Stimulated activated CD4-positive, alpha-beta T cell treated with anti-CD3 and anti-CD28 coated beads, Interleukin-4, amount 100 ng/mL, for 4 hours (primary cell): ENCODE measurements at places on chromosomes 7 and 10.

- no peak for DNase-seq
These were observed 4.4 kb upstream of the RAPGEF5 start for GRCh38 chr7:22361320-22361719.

DNA sequence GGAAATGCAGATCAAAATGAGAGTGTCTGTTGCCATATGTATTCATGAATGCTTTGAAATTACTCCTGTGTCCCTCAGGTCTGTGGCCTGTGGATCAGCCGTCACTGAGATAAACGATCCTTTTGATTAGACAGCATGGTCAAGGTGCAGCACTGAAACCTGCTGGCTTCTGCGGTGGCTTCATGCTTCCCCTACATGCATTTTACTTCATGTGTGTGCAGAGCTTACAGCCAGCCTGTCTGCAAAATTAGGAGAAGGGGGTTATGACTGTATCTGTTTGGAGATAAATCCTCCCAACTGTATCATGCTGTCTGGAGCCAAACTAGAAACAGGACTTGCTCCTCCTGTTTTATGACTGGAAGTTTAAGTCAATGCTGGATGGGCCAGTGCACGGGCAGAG, 71.0 kb upstream of the PLPP4 start:
- DNase-seq, result no peak

DNA sequence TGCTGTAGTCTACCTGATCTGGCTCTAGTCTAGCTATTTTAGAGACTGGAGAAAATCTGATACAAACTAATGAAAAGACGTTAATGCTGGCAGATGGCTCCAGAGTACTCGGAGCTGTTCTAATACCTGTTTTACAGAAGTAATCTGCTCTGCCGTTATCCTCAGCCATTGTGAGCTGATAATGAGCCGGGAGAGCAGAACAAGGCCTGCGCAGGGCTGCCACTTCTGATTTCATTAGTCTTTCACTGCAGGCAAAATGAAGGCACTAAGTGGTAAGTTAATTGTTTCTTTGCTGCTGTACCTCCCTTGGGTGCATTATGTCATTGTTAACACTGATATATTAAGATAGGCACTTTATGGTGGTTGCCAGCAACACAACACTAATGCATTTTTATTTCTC, 456.4 kb upstream of the PFKP start:
- DNase-seq, result no peak

DNA sequence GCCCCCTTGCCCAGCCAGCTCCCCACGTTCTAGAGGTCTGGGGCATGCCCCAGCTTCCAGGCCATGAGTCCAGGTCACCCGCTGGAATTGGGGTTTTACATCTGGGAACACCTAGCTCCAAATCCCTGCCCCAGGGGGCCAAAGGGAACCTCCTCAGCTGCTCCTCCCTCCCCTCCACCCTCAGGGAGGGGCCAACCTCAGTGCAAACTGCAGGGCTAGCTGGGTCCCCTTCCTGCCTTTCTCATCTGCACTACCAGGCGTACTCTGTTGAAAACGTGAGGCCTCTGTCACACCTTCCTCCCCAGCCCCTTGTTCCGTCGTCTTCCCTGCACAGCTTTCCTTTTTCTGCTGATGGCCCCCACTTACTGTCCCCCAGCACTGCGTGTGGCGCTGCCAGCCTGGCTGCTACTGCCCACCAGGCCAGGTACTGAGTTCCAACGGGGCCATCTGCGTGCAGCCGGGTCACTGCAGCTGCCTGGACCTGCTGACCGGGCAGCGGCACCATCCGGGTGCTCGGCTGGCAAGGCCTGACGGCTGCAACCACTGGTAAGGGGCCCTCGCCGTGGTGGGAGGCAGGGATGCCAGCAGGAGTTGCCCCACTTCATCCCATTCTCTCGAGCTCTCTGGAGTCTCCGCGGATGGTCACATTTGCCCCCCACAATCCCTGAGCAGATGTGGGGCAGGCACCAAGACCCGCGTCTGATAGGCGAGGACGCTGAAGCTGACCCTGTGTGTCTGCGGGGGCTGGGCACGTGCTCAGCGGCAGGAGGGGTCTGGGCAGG, 24.7 kb upstream of the ZNF862 start:
- no peak for DNase-seq

- no peak for DNase-seq
These were observed 1042.0 kb downstream of the DNAJB9 start for GRCh38 chr7:109611656-109612055.

DNA sequence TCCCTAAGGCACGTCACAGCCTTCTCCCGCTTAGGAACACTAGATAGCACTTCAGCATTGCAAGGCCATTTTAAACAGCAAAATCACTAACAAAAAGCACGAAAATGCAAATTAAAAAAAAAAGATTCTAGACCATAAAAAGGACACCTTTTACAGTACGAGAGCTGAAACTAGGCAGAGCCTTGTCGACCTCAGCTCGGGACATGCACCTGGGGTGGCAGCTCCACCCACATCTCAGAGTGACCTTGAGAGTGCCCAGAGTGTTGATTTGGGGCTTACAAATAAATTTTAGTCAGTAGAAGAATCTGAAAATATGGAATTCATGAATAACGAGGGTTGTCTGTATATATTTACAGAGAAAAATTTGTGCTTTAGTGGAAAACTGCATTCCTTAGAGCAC, 1.1 kb downstream of the MRPS24 start:
- no peak for DNase-seq

DNA sequence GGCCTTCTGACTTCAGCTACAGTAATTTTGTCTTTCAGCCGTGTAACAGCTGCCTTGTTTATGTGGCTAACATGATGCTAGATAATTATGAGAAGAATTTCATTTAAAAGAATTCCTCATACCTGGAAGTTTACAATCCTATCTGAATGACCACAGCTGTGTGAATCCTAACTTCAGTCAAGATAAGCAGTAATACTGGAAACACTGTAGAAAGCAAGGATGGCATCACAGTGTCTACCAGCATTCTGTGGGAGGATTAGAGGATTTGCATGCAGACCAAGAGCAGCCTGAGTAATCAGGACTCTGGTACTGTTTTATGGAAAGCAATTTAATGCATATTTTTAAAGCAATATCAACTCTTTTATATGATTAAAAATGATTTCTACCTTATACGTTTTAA, 282.4 kb downstream of the EXOC4 start:
- no peak for DNase-seq

- peak; percentile 72 for DNase-seq
These were observed 40.8 kb downstream of the HK1 start for GRCh38 chr10:69318867-69319727.

DNA sequence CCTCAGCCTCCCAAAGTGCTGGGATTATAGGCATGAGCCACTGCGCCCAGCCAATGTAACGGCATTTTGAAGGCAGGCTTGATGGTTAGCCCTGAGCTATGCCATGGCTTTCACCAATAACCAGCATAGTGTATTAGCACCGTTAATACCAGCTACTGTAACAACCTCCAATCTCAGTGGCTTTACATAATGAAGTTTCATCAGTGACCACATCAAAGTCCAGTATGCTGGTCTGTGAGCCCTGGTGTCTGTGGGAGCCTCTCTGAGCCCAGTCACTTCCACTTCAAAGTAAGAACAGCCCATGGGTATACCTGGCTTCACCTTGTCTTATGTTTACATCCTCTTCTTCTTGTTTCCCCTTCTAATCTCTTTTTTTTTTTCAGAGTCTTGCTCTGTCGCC, 11.6 kb upstream of the ZDHHC4 start:
- no peak for DNase-seq

- DNase-seq, result no peak
These were observed 8.7 kb downstream of the PDSS1 start for GRCh38 chr10:26706206-26706605.

DNA sequence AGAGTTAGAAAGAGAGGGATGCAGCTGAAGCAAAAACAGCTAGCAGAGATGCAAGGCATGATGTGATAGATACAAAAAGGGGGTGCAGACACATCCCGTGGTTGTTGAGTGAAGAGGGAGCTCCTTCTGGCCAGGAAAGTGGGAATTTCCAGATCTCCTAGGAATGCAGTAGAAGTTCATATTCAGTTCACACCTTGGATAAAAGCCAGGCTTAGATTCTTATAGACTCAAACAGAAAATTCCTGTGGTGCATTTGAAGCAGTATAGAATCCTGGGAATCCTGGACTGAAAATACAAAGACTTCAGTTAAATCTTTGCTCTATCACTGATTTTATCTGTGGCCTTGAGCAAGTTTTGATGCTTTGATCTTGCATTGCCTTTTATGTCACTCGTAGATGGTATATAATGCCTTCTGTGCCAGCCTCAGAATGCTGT, 33.9 kb downstream of the SGPL1 start:
- no peak for DNase-seq

GRCh38 chr7:135757719-135758411, 9.3 kb upstream of the FAM180A start:
- DNase-seq, result no peak

DNA sequence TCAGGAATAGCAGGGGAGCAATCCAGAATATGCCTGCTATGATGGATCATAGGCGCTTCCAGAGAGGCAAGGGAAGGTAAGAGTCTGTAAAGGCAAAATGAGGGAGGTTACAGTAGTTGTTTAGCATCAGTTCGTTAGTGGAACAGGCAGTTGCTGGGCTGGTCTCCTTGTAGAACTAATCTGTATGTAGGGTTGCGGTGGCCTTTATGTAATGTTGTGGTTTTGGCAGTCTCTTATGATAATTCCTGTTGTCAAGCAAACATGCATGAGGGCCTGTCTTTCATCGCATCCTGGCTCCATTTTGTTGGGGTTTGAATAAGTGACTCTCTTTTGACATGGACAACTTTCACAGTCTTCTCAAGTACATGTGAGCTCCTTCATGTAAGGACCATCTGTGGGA, 427.8 kb upstream of the LRGUK start:
- DNase-seq, result no peak

- DNase-seq, result no peak
These were observed 193.6 kb upstream of the RNF32 start for GRCh38 chr7:156446990-156447389.

DNA sequence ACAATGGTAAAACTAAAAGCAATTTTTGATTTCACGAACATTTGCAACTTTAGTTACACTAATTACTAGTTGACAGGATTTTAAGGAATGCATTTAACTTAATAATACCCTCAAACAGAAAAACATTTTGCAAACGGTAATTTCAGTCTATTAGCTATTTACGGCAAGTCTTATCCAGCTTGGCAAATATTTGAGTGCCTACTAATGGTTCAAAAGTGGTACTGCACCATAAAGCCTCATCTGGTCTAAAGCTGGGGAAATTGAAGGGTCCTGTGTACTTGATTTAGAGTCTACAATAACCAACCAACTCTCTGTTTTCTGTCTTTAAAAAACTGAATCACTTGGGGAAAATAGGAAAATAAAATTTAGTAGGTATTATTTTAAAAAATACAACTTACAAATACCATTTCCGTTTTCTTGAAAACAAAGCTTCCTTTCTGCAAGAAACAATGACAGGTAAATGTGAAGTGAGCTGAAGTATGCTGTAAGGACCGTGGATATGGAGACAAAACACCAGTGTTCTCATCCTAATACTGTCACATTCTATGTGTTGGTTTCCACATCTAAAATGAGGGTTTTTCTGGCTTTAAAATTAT, 142.3 kb downstream of the VPS50 start:
- DNase-seq, result no peak

DNA sequence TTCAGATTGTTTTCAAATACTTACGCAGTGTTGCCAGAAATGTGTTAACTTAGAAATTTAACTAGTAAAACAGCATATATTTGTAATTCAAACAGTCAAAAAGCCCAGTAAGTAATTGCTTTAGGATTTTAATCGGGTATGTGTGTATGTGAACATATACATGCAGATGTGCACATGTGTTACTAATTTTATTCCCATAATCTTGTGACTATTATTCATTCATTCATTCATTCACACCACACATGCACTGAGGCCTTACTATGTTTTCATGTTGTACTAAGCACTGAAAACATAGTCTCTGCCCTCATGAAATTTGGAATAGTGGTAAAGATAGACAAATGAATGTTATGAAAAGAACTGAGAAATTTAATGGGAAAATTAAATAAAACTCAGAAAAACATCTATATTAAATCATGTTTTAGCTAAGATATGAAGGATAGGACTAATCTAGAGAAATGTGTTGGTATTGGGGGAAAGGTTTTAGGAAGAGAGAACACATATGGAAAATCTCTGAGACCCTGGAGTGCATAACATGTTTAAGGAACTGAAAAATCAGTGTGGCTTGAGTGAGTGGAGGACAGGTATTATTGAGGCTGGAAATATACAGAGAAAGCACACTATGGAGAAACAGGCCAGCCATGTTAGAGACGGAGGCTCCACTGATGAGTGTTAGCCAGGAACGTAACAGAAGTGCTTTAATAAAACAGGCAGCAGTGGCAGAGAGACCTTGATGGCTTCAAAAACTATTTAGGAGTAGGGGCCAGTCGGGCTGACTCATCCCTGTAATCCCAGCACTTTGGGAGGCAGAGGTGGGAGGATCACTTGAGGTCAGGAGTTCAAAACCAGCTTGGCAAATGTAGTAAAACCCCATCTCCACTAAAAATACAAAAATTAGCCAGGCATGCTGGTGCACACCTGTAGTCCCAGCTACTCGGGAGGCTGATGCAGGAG, 80.3 kb downstream of the HDAC9 start:
- no peak for DNase-seq

- DNase-seq, result no peak
These were observed 47.2 kb downstream of the SORBS1 start for GRCh38 chr10:95513941-95514392.

DNA sequence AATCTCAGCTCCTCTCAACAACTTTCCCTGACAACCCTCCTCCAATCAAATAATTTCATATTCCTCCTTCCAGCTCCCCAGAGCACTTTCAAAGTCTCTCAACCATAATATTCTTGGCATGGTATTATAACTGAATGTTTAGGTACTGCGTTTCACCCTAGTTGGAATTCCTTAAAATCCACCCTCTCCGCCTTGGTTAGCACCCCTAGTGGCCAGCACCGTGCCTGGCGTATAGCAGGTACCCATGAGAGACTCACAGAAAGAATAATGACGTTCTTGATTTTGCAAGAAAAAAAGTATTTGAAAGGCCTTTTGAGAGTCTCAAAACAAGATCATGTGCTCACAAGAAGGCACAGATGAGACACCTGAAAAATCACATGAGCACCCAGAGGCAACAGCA, 50.9 kb downstream of the GLI3 start:
- DNase-seq, result no peak

DNA sequence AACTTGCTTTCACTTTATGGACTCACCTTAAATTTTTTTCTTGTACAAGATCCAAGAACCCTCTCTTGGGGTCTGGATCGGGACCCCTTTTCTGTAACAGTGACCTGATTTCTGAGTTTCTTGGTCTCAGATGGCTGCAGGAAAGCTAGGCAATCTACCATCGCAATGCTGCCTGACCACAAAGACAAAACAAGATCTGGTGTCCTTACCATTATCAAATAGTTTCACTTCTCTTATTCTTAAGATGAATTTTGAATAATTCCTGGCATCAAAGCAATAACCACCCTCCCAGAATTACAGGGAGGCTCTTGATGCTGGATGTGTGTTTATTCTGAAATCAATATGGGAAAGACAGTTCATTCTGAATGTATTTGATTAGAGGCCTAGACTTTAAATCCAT, 77.4 kb upstream of the FRMD4A start:
- no peak for DNase-seq

DNA sequence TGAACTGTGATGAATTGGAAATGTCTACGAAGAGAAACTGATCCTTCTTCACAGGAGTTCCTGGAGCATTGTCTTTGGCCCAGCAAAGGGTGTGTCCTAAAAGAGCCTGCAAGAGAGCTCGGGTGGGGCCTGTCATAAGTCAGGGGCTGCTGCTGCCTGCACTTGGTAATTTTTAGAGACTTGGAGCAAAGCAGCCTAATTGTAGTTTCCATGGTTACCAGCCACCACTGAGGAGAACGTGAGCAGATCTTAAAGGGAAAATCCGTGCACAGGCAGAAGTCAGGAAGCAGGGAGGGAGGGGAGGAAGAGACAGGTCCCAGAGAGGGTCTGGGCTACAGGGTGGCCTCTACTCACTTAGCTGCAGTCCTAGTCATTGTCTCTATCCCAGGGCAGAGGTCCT, 463.6 kb downstream of the PLXNA4 start:
- DNase-seq, result no peak
